ENCODE measurements at places on chromosomes 13 and 19.

DNA sequence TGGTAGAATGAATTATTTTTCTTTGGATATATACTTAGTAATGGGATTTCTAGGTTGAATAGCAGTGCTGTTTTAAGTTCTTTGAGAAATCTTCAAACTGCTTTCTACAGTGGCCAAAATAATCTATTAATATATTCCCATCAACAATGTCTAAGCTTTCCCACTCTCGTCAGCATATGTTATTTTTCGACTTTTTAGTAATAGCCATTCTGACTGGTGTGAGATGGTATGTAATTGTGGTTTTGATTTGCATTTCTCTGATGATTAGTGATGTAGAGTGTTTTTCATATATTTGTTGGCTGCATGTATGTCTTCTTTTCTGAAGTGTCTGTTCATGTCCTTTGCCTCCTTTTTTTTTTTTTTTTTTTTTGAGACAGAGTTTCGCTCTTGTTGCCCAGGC, 90.2 kb upstream of the CSNK1A1L start:
- H3K4me1 ChIP-seq: no peaks in the 10 kb centered on the region
- no peak overlapping the region for H3K27ac ChIP-seq
- no peak for DNase-seq
- no peaks in the 10 kb centered on the region for H3K27me3 ChIP-seq
- no peaks in the 10 kb centered on the region for H3K36me3 ChIP-seq
- H3K4me3 ChIP-seq: no peak overlapping the region

- H3K27me3 ChIP-seq: no peaks in the 10 kb centered on the region
- no peak overlapping the region for H3K27ac ChIP-seq
- no peak for DNase-seq
- no peak overlapping the region for H3K4me3 ChIP-seq
Measured at GRCh38 chr19:34985249-34986022, 14.7 kb upstream of the GRAMD1A start.

DNA sequence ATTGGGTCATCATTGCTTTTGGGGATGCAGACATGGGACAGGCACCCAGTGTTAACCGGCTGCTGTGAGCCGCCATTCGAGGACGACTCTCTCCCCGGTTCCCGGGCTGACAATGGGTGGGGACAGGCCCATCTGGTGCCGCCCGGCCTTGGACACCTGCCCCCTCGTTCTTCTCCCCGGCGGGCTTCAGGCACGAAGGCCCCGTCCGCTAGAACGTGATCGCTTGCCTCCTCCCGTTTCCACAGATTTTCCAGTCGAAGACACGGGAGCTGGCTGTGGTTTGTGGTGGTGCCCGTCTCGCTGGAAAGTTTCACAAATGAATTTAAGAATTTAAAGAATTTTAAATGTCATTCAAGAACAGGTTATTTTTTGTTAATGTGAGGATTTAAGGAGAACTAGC, 2.0 kb downstream of the PALM start:
- no peaks in the 10 kb centered on the region for H3K36me3 ChIP-seq
- DNase-seq: no peak
- no peak overlapping the region for H3K4me3 ChIP-seq
- H3K4me1 ChIP-seq: peaks cover 14% of the 10 kb centered on the region

DNA sequence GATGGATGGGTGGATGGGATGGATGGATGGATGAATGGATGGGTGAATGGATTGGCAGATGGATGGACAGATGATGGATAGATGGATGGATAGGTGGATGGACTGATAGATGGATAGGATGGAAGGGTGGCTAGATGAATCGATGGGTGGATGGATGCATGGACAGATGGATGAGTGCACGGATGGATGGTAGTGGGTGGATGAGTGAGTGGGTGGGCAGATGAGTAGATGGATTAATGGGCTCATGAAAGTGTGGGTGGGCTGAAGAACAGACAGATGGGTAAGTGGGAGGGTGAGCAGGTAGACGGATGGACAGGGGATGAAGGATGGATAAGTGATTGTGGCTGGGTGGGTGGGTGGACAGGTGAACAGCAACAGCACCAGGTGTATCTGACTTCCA, 5.7 kb downstream of the SEMA6B start:
- no peak overlapping the region for H3K27ac ChIP-seq
- no peaks in the 10 kb centered on the region for H3K4me1 ChIP-seq
- no peaks in the 10 kb centered on the region for H3K36me3 ChIP-seq
- no peak for DNase-seq
- no peak overlapping the region for H3K4me3 ChIP-seq

- DNase-seq: no peak
- no peak overlapping the region for H3K27ac ChIP-seq
- peaks cover 15% of the 10 kb centered on the region for H3K36me3 ChIP-seq
- H3K4me1 ChIP-seq: no peaks in the 10 kb centered on the region
- H3K27me3 ChIP-seq: no peaks in the 10 kb centered on the region
Measured at GRCh38 chr19:48237057-48237456, 18.7 kb downstream of the CARD8 start.

DNA sequence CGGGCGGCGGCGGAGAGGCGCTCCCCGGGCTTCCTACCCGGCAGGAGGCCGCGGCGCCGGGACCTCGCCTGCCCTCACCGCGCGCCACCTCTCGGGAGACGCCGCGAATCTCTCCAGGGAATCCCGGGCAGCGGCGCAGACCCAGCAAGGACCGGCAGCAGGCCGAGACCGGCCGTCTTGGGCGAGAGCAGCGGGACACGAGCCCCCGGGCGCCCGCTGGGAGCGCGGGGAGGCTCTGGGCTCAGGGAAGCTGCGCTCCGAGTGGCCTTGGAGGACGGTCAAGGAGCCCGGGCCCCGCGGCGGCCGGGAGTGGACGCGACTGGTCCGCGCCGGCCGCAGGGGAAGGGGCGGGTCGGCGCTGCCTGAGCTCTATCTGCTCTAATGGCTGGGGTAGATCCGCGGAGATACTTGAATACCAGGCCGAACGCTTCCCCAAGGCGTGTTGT, 14.7 kb downstream of the CDX2 start:
- peak overlapping the region; percentile 75 for H3K4me3 ChIP-seq
- H3K4me1 ChIP-seq: peaks cover 14% of the 10 kb centered on the region
- H3K27ac ChIP-seq: no peak overlapping the region
- peaks cover 34% of the 10 kb centered on the region for H3K27me3 ChIP-seq
- no peak for DNase-seq

- no peak for DNase-seq
- H3K4me3 ChIP-seq: no peak overlapping the region
- no peaks in the 10 kb centered on the region for H3K4me1 ChIP-seq
- H3K27me3 ChIP-seq: no peaks in the 10 kb centered on the region
Measured at GRCh38 chr13:96229356-96229755, 139.4 kb downstream of the HS6ST3 start.

- H3K36me3 ChIP-seq: no peaks in the 10 kb centered on the region
- no peak overlapping the region for H3K4me3 ChIP-seq
- H3K4me1 ChIP-seq: peaks cover 11% of the 10 kb centered on the region
- H3K27ac ChIP-seq: no peak overlapping the region
Measured at GRCh38 chr19:52938761-52939160, 15.5 kb upstream of the ZNF888 start.

DNA sequence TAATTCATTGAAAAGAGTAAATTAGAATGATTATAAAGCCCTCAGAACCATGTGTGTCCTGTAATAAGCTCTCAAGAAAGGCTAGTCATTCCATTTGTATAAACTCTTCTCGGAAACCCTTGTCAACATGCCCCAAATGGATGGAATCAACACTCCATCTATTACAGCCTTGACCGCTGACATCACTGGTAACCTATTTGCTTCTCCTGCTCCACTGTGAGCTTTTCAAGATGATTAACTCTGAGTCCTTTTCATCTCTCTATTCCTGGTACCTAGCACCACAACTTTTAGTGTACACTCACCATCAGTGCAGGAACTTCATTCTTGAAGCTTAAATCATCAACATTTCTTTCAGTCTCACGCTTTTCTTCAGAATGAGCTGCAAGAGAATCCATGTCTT, 612.0 kb downstream of the DCT start:
- H3K36me3 ChIP-seq: no peaks in the 10 kb centered on the region
- no peak for DNase-seq
- H3K27me3 ChIP-seq: no peaks in the 10 kb centered on the region
- peaks cover 2% of the 10 kb centered on the region for H3K4me1 ChIP-seq
- H3K27ac ChIP-seq: no peak overlapping the region
- no peak overlapping the region for H3K4me3 ChIP-seq

- no peak for DNase-seq
- H3K4me1 ChIP-seq: peaks cover 4% of the 10 kb centered on the region
- no peak overlapping the region for H3K4me3 ChIP-seq
- no peak overlapping the region for H3K27ac ChIP-seq
- no peaks in the 10 kb centered on the region for H3K36me3 ChIP-seq
- no peaks in the 10 kb centered on the region for H3K27me3 ChIP-seq
Measured at GRCh38 chr13:113756441-113757097, 2.5 kb upstream of the TMEM255B start.

- no peaks in the 10 kb centered on the region for H3K27me3 ChIP-seq
- H3K4me3 ChIP-seq: peak overlapping the region; percentile 76
- peaks cover 6% of the 10 kb centered on the region for H3K36me3 ChIP-seq
- no peak for DNase-seq
- H3K27ac ChIP-seq: peak overlapping the region; percentile 76
Measured at GRCh38 chr19:681029-682019, 5.1 kb downstream of the FSTL3 start.

- H3K27me3 ChIP-seq: no peaks in the 10 kb centered on the region
- DNase-seq: no peak
- H3K4me3 ChIP-seq: no peak overlapping the region
- H3K36me3 ChIP-seq: no peaks in the 10 kb centered on the region
- H3K4me1 ChIP-seq: no peaks in the 10 kb centered on the region
Measured at GRCh38 chr13:90403330-90404082, 944.0 kb upstream of the MIR17HG start.

DNA sequence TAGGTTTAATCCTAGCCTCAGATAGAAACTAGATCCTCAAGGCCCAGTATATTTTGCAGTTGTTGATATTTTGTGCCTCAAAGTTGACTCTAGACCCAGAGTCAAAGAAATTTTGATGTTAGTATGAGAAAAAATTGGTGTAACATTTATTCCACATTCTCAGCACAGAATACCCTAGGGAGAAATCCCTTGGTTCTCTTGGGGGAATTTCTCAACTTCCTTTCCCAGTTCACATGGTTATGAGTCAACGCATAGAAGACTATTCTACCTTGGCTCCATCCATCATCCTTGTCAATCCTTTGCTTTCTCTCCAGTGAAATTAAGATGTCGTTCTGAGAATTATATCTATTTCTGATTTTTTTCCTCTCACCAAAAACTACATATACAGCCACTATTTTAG, 145.3 kb downstream of the POSTN start:
- no peak overlapping the region for H3K4me3 ChIP-seq
- no peaks in the 10 kb centered on the region for H3K36me3 ChIP-seq
- no peaks in the 10 kb centered on the region for H3K27me3 ChIP-seq

GRCh38 chr19:41443813-41444455, 978 bp downstream of the ERICH4 start:
- H3K4me3 ChIP-seq: no peak overlapping the region
- H3K27ac ChIP-seq: no peak overlapping the region
- no peak for DNase-seq
- peaks cover 5% of the 10 kb centered on the region for H3K4me1 ChIP-seq

DNA sequence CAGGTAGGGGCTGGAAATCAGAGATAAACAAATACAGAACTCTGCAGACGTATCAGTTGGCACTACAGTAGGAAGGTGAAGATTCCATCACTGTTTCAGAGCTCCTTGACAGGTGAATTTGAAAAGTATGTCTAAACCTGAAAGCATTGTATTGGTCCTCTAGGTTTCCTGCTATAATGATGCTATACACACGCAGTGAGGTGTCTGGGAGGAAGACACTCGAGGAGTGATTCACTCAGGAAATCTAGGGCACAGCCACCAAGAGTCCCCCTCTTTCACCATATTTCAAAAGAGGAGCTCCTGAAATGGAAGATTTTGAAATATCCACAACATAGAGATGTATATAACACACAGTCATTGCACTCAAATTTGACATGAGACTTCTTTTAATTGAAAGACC, 331.0 kb upstream of the DACH1 start:
- no peaks in the 10 kb centered on the region for H3K27me3 ChIP-seq
- H3K4me3 ChIP-seq: no peak overlapping the region
- DNase-seq: no peak
- no peaks in the 10 kb centered on the region for H3K4me1 ChIP-seq
- H3K27ac ChIP-seq: no peak overlapping the region

DNA sequence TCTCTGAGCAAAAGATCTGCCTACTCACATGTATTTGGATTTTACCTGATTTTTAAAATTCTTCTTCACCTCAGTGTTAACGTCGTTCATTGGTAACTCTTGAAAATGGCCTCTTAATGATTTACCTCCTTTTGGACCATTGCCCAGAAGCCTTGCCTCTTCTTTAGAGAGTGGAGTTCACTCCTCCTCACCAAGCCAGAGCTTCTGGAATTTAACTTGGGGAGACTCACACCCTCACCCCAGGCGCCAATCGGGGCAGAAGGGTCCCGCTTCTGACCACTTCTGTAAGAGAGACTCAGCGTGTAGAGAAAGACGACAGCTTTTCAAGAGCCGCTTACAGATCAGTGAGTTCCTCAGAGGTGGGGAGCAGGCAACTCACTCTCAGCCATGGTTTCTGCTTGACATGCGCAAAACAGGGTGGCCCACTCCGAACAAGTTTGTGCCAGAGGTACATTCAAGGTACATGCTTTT, 2.7 kb downstream of the PNMA8C start:
- no peaks in the 10 kb centered on the region for H3K36me3 ChIP-seq
- H3K27me3 ChIP-seq: no peaks in the 10 kb centered on the region
- peak overlapping the region; percentile 76 for H3K4me3 ChIP-seq

DNA sequence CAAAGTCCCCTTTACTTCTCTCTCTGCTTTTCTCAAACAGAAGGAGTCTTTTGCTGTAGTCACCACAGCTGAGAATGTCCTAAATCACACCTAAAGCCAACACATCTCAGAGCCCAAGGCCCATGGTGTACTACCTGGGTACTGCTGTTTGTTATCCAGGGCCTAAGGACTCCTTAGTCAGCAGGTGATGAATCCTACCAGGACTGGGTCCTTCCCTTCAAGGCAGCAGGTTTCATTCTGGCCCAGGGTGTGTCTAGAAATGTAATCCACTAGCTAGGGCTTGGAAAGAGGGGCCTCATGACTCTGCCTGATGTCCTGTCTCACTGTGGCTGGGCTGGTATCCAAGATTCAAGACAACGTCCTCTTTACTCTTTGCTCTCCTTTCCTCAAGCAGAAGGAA, 36.2 kb upstream of the ENOX1 start:
- no peak overlapping the region for H3K27ac ChIP-seq
- no peaks in the 10 kb centered on the region for H3K27me3 ChIP-seq
- H3K4me1 ChIP-seq: no peaks in the 10 kb centered on the region
- no peak overlapping the region for H3K4me3 ChIP-seq
- no peak for DNase-seq
- H3K36me3 ChIP-seq: no peaks in the 10 kb centered on the region

- no peaks in the 10 kb centered on the region for H3K4me1 ChIP-seq
- no peak for DNase-seq
- no peaks in the 10 kb centered on the region for H3K27me3 ChIP-seq
- H3K27ac ChIP-seq: no peak overlapping the region
- no peaks in the 10 kb centered on the region for H3K36me3 ChIP-seq
Measured at GRCh38 chr19:8064911-8065874, 12.6 kb downstream of the CCL25 start.

Measured in thoracic aorta (tissue), 2 donors.